ENCODE measurements at places on chromosomes 7 and 10.

DNA sequence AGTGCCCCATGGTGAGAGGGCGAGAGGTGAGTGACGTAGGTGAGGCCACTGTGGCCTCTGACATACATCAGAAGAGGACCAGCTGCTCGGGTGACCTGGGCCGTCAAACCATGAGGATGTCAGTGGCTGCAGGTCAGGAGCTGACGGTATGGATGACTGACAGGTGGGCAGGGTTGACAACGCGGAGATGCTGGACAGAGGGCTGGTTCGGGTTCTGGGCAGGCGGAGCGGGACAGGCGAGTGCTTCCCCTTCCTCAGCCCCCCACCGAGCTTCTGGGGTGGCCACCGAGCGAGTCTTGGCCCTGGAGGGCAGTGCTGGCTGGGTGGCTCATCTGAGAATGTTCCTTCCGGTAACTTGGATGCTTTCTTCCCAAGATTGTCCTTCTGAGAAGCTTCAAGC is 91.8 kb downstream of the ACTR3B start:
- no peak for DNase-seq

DNA sequence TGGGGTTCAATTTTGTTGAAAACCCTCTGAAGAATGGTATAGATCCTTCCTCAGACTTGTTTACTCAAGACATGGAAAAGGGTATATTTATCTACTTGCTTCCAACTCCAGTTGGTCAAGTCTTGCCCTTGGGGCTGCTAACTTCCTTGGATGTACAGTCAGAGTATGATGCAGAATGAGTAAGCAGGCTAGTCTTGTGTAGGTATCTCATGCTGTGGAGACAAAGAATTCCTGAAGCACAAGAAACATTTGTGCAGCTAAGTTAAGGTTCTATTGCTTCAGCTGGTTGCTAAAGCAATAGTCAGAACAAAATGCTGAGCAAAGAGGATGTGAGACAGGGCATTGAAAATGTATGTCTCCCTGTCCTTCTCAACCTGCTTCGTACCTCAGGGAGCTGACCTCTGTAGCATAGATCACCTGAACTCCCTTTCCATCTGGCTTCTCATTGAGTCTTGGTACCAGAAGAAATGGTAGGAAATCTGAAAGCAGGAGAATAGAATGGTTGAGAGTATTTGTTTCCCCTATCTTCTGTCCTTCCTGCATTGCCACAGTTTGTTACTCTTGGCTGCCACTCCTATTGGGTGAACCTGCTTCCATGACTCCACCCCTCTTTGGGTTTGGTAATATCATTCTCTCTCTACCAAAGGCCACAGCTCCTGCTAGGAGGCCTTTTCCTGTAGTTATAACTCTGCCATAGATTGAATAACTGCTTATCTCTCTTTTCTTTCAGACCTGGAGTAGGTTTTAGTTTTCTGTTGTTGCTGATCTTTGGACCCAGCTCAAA is 346.0 kb downstream of the PHF14 start:
- no peak for DNase-seq

- DNase-seq, result no peak
Observed at GRCh38 chr10:92799568-92799967, 48.8 kb upstream of the EXOC6 start.

DNA sequence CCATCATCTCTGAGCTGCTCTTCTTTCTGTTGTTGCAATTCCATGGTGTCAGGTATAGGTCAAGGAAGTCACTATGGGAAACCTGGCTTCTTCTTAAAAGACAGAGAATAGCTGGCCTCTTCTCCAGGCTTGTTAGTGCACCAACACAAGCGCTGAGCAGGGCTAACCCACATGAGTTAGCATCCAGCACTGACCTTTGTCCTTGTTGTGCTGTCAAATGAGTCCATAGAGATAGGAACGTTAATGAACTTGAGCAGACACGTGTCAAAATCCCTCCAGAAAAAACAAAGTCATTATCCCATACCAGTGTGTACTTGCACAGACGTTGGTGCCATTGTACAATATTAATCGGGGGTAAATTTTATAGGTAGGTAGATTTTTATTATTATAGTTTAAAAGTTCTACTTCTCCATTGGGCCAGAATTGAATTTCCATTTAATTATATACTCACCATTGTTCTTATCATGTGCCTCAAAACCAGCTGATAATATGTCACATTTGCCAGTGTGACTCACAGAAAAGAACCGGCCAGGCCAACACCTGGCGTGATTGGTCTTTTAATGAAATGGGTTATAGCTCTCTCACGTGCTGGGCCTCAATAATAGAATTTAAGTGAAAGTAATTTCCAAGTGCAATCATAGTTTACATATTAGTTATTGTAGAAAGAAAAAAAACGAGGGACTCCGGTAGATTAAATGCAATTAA is 468.8 kb upstream of the MGMT start:
- DNase-seq, result no peak

DNA sequence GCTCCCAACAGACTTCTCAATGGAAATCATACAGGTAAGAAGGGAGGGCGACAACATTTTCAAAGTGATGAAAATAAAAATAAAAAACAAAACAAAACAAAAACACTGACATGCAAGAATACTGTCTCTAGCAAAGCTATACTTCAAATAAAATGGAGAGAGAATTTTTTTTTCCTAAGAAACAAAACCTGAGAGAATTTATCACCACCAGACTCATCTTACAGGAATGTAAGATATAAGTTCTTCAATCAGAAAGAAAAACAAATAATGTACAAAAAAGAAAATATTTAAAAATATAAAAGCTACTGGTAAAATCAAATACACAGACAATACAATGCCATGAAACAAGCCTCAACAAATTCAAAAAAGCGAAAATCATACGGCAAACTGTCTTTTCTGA is 113.2 kb downstream of the NRBF2 start:
- DNase-seq, result no peak

DNA sequence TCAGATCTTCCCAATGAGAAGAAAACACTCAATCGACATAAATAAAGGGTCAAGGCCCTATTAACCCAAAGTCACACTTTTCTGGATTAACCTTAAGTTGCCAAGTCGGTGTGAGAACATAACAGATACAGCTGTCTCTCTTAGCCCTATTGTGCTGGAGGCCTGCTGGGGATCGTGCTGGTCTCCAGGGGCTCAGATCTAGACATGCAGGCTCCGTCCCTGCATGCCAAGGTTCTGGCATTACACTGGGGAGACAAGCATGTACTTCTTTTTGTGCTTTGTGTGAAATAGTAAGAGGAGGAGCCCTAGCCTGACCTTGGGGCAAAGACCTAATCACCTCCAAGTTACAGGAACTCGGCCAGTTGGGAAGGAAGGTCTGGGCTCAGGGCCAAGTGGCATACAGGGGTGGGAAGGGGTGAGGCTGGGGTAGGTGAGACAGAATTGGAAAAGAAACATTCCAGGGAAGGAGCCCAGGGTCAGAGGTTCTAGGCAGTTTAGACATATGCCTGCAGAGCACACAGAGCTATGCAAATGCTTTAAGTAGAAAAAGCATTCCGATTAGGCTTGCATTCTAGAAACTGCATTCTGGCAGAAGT is 216.4 kb downstream of the HECW1 start:
- no peak for DNase-seq
